ENCODE measurements at places on chromosomes 2 and 18.

DNA sequence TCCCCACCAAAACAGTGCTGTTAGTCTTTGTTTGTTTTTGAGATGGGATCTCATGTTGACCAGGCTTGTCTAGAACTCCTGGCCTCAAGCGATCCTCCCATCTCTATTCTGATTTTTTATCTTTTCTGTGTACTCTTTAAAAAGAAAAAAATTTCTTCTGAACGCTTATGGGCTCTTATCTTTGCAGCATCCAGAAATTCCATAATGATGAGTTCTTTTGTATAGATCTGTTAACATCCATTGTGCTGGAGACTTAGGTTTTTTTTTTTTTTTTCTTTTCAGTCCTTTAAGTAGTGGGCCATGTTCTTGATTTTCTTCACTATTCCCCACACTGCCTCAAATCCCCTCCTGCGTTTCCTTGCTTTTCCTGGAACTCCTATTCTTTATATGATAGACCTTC is 31.0 kb downstream of the RBBP8 start:
- H3K36me3 ChIP-seq = no peaks in the 10 kb centered on the region
- H3K4me3 ChIP-seq = no peak overlapping the region
- no peaks in the 10 kb centered on the region for H3K27me3 ChIP-seq
- no peak for DNase-seq
- H3K4me1 ChIP-seq = peaks cover 22% of the 10 kb centered on the region

DNA sequence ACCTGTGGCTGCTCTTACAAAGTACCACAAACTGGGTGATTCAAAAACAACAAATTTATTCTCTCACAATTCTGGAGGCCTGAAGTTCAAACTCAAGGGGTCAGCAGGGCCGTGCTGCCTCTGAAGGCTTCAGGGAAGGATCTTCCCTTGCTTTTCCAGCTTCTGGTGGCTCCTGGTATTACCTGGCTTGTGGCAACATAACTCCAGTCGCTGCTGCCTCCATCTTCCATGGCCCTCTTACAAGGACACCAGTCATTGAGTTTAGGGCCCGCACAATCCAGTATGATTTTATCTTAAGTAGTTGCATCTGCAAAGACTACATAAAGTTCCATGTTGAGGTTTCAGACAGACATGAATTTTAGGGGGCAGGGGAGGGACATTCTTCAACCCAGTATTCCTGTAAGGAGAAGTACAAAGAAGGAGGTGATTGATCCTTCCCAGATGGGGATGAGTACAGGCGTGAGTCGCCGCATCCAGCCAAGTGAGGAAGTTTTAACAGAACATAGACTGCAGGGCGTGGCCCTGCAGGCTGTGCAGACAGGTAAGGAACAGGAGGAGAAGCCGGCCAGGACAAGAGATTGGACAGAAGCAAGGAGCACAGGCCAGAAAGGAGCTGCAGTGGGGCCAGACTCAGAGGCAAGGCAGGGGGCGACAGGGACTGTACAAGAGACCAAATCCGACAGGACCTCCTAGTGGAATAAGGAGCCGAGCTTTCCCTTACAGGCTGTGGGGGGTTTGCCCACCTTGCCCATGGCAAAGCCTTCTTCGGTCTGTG is 44.4 kb upstream of the BZW1 start:
- H3K4me3 ChIP-seq = no peak overlapping the region
- H3K4me1 ChIP-seq = peaks cover 50% of the 10 kb centered on the region
- no peaks in the 10 kb centered on the region for H3K27me3 ChIP-seq
- H3K27ac ChIP-seq = no peak overlapping the region
- H3K36me3 ChIP-seq = peaks cover under 1% of the 10 kb centered on the region
- no peak for DNase-seq

DNA sequence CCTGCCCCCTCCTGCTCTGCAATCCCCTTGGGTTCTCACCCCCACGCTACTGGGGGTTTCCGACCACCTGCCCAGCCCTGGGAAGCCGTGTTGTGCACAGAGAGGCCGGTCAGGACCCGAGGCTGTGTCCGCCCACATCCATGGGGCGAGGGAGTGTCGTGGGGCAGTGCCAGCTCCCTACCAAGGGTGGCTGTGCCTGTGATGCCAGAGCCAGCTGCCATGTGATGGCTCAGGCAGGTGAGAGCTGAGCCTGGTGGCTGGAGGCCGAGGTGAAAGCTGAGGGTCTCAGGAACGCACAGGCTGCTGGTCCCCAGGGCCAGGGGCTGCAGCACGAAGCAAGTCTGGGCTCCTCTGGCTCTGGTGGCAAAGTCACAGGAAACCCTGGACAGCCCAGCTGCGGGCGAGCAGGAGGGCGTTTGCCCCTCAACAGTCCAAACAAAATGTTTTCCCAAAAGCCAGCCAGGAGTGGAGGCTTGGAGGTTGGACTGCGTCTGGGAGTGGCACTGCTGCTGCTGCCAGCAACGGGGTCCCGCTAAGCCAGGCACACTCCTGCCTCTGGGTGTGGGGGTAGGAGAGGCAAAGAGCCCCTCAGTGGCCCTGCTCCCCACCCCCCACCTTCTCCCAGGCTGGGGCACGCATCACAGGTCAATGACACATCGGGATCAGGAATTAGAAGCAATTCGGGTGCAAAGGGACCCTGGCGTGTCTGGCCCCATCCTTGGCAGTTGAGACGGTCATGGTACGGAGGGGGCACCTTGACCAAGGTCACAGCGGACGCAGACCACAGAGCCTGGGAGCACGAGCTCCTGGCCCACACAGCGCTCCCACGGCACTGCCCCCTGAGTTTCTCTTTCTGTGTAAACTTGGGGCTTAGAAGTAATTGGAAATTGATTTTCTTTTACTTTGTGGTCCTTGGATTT is 72.4 kb upstream of the GPC1 start:
- no peak for DNase-seq
- peaks cover 24% of the 10 kb centered on the region for H3K36me3 ChIP-seq
- no peak overlapping the region for H3K27ac ChIP-seq
- H3K4me3 ChIP-seq = no peak overlapping the region
- peaks cover 3% of the 10 kb centered on the region for H3K27me3 ChIP-seq

GRCh38 chr2:138115666-138116065 is 151.4 kb downstream of the HNMT start:
- no peak overlapping the region for H3K4me3 ChIP-seq
- no peak overlapping the region for H3K27ac ChIP-seq
- no peaks in the 10 kb centered on the region for H3K4me1 ChIP-seq
- H3K27me3 ChIP-seq = peaks cover 5% of the 10 kb centered on the region

GRCh38 chr2:113221846-113222245 is 48.1 kb downstream of the PSD4 start:
- no peak for DNase-seq
- H3K4me1 ChIP-seq = peaks cover 27% of the 10 kb centered on the region

GRCh38 chr18:2201036-2201600 is 370.2 kb downstream of the METTL4 start:
- H3K4me3 ChIP-seq = no peak overlapping the region
- peaks cover 8% of the 10 kb centered on the region for H3K27me3 ChIP-seq
- DNase-seq = no peak
- H3K4me1 ChIP-seq = peaks cover 8% of the 10 kb centered on the region
- H3K36me3 ChIP-seq = no peaks in the 10 kb centered on the region
- no peak overlapping the region for H3K27ac ChIP-seq

- no peaks in the 10 kb centered on the region for H3K36me3 ChIP-seq
- H3K4me1 ChIP-seq = no peaks in the 10 kb centered on the region
- no peak overlapping the region for H3K27ac ChIP-seq
- DNase-seq = no peak
- H3K4me3 ChIP-seq = no peak overlapping the region
- H3K27me3 ChIP-seq = no peaks in the 10 kb centered on the region
Observed at GRCh38 chr2:21627938-21628337, 504.2 kb downstream of the TDRD15 start.

DNA sequence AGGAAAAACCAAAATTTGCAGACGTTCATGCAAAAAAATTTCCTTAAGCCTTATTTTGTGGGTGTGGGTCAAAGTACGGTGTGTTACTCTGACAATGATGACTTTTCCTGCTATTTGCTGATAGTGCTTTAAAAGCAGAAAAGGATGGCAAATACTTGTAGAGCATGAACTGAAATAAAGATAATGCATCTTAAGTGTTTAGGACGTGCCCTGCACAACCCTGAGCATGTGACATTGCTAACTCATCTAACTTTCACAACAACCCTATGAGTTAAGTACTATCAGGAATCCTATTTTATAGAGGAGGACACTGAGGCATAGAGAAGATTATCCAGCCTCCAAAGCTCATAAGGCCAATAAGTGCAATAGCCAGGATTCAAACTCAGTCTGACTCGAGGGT is 143.3 kb downstream of the RNF152 start:
- no peaks in the 10 kb centered on the region for H3K36me3 ChIP-seq
- no peak overlapping the region for H3K4me3 ChIP-seq
- H3K27ac ChIP-seq = no peak overlapping the region
- DNase-seq = no peak
- no peaks in the 10 kb centered on the region for H3K4me1 ChIP-seq

- DNase-seq = no peak
- peaks cover 58% of the 10 kb centered on the region for H3K36me3 ChIP-seq
- H3K27ac ChIP-seq = peak overlapping the region; percentile 35
- no peaks in the 10 kb centered on the region for H3K27me3 ChIP-seq
Observed at GRCh38 chr2:169619946-169620345, 35.8 kb downstream of the PPIG start.

DNA sequence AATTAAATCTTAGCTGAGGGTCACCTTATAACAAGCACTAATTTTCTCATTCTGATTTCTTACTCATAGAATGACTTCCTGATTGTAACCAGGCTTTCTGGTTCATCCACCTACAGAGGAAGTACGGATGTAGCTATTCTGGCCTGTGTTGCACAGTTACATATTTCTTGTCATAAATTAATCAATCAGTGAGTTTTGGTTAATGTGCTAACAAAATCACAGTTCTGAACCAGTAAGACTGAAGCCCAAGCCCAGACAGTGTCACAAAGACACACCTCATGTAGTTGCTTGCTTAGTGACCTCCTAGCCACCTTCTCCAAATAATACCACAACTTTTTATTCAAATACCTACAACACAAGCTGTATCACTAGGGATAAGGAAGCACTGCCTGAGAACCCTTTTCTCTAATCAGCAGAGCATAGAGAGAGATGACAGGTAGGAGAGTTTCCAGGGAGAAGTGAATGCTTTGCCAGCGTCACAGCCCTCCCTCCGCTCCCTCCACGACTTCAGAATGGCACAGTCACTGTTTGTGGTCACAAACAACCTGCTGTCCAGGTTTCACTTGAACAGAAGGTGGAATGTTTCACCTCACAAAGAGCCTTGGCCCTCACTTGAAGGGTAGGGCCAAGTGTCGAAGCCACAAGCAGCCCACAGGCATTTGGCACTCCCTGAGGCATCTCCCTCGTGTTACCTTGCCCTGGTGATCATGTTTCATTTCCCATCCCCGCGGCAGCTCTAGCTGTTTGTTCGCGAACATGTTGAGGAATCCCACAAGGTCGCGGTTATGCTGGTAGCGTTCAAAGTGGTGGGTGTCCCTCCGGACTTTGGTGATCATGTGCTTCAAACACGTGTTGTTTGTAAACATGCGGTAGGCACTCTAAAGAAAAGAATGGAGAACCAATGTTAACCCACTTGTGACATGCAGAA is 120.8 kb upstream of the STK17B start:
- H3K36me3 ChIP-seq = peaks cover 14% of the 10 kb centered on the region
- H3K4me1 ChIP-seq = peaks cover 34% of the 10 kb centered on the region
- H3K27me3 ChIP-seq = no peaks in the 10 kb centered on the region
- no peak for DNase-seq
- H3K27ac ChIP-seq = no peak overlapping the region

- no peak overlapping the region for H3K4me3 ChIP-seq
- H3K36me3 ChIP-seq = no peaks in the 10 kb centered on the region
- DNase-seq = no peak
- H3K27ac ChIP-seq = no peak overlapping the region
Observed at GRCh38 chr18:27184115-27185024, 738 bp downstream of the CHST9 start.

DNA sequence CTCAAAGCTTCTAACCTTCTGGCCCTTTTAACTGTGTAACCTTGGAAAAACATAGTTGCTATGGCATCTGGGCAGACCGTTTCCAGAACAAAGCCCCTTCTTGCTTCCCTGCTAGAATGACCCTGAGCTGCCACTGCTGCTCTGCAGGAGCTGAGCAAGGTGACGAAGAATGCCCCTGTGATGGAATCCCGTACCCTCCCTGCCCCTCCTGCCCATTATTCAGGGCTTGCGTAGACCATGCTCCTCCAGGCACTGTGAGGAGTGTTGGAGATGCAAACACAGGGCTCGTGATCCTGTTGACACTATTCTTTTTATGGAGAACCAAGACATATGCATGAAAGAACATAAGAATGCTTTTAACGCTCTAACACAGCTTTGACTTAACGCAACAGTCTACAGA is 191.1 kb downstream of the CDH2 start:
- H3K4me1 ChIP-seq = 0 out of 2 replicates have a peak, but pooled peaks cover under 1% of the 10 kb centered on the region
- peak overlapping the region; percentile 6 for H3K4me3 ChIP-seq
- no peak overlapping the region for H3K27ac ChIP-seq
- H3K27me3 ChIP-seq = peaks cover 9% of the 10 kb centered on the region
- peaks cover 43% of the 10 kb centered on the region for H3K36me3 ChIP-seq
- no peak for DNase-seq

DNA sequence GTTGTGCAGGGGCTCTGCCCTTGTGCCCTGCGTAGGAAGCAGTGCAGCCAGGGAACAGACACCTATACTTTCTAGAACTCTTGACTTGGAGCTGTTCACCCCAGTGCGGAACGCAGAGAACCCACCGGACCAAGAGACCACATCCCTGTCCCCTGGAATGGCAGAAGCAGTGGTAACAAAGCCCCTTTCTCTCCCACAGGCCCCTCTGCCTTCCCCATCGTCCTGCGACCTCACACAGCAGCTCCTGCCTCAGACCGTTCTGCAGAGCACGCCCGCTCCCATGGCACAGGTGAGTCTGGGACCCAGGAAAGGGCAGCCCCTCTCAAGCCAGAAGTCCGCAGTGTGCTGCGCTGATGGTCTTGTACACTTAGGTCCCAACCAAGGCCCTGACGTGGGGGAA is 24.6 kb upstream of the RPL31 start:
- no peak overlapping the region for H3K4me3 ChIP-seq
- peaks cover 26% of the 10 kb centered on the region for H3K4me1 ChIP-seq
- H3K27ac ChIP-seq = no peak overlapping the region
- DNase-seq = no peak
- H3K36me3 ChIP-seq = peaks cover 4% of the 10 kb centered on the region
- no peaks in the 10 kb centered on the region for H3K27me3 ChIP-seq

DNA sequence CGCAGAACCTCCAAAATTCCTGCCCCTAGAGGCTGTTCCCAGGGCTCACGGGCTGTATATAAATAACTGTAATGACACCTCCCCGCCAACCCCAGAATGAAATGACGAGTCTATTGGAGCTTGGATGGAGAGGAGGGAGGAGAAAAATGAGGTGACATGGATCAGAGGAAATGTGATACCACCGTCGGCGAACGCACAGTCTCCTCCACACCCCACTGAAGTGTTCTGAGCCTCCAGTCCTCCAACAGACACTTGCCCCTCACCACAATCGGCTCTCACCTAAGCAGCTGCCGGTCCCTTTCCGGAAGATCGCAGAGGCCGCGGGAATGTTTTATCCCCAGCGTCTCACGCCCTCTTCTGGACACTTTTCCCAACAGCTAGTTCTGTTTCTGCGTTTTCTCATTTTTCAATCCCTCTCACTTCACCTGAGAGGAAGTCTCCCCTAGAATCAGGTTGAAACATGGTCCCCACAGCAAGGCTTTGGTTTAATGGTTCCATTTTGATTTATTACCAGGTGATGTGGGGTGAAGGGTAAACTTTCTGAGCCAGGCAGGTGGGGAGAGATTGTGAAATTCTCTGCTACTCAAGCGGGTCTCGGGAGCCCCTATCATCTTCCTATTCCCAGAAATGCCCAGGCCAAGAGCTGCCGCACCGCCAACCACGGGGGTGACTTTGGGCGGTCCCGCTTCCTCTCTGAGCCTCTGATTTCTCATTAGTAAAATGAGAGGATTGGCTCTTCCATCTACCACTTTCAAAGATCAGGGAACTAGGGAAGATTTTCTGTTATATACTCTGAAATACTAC is 9.1 kb upstream of the MYO5B start:
- H3K27ac ChIP-seq = no peak overlapping the region
- H3K36me3 ChIP-seq = no peaks in the 10 kb centered on the region
- peaks cover 10% of the 10 kb centered on the region for H3K27me3 ChIP-seq
- no peak for DNase-seq
- H3K4me1 ChIP-seq = no peaks in the 10 kb centered on the region

All from HFFc6 (cell line).